NCI-H1417 (cell line): ENCODE measurements at places on chromosomes 4 and X.

DNA sequence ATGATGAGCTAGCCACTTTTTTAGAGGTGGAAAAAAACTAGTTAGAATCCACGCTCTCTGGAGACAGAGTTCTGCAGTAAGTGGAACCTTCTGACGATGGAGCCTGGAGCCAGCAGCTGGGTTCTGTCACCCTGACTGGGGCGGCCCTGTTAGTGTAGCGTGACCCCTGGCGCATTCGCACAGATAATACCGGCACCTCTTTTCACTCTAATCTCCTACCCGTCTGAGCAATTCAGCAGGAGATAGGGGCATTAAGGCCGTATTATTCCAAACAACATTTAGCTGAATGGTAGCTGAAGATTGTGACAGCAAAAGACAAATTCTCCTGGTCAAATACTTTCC, 292.6 kb downstream of the FBXO8 start:
- DNase-seq: no peak

DNA sequence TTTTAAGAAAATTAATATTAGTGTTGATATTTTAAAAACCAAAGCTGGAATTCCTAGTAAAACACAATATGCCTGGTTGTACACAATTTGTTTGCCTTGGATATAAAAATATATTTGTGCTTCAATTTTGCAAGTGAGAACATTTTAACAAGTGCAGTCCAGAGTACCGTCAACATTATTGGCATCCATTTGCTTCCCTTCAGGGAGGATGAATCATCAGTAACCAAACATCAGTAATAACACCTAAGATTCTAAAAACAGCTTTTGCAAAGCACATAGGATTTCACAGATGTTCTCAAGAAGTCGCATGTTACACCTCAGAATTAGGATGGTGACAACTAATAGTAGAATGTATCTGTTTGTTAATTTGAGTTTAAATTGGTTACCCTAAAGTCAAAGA, 262.6 kb upstream of the BMP3 start:
- no peak for DNase-seq

DNA sequence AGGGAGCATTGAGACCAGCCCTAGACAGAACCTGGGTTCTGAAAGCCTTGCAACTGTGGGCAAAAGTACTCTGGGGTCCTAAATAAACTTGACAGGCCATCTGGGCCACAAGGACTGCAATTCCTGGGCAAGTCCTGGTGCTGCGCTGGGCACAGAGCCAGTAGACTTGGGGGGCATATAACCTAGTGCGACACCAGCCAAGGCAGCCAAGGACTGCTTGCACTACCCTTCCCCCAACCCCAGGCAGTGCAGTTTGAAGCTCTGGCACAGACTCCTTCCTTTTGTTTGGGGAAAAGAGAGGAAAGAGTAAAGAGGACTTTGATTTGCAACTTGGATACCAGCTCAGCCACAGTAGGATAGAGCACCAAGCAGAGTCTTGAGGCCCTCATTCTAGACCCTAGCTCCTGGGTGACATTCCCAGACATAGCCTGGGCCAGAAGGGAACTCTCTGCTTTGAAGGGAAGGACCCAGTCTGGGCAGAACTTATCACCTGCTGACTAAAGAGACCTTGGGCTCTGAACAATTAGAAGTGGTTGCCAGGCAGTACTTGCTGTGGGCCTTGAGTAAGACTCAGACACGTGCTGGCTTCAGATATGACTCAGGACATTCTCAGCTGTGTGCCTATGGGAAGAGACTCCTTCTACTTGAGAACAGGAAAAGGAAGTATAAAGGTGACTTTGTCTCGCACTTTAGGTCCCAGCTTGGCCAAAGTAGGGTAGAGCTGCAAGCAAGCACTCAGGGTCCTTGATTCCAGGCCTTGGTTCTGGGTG, 522.8 kb downstream of the GLUD2 start:
- DNase-seq: no peak

- DNase-seq: no peak
Observed at GRCh38 chr4:167652267-167652666, 418.0 kb upstream of the SPOCK3 start.

GRCh38 chrX:103792916-103793544, 16.4 kb downstream of the PLP1 start:
- DNase-seq: no peak

- DNase-seq: no peak
Observed at GRCh38 chrX:3136161-3136961, 95.1 kb downstream of the ARSF start.

DNA sequence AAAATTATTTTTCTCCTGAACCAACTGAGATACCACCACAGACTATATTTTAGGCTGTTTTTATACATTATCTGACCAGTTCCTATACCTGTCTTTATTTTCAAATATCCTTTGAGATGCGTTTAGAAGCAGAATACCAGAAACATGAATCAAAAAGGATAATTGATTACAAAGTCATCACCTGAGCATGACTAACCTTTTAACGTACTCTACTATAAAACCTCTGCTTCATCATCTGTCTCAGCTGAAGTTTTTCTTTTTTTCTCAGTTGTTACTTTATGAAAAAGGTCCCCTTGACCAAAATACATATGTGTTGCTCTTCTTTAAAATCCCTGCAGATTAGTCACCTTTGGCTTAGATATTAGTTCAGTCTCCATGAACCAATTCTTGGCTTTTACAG, 109.8 kb downstream of the AMMECR1 start:
- peak; percentile 58 for DNase-seq

GRCh38 chrX:123738378-123738940, 5.6 kb upstream of the THOC2 start:
- DNase-seq: no peak

DNA sequence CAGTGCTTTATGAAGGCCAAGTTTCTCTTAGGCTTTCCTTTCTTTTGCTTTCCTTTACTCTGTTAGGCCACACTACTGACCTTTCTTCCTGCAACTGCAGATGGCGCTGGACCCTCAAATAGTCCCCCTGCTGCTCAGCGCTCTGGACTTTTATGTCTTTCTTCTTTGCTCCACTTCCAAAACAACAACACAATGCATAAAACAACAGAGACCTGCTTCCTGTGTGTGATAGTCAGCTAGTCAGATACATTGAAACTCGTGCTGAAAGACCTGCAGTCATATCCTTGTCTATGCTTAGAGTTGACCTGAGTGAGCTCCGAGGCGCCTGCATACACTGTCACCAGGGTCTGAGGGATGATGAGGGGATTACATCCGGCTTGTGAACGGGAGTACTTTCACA, 108.9 kb upstream of the TEX13D start:
- DNase-seq: no peak

DNA sequence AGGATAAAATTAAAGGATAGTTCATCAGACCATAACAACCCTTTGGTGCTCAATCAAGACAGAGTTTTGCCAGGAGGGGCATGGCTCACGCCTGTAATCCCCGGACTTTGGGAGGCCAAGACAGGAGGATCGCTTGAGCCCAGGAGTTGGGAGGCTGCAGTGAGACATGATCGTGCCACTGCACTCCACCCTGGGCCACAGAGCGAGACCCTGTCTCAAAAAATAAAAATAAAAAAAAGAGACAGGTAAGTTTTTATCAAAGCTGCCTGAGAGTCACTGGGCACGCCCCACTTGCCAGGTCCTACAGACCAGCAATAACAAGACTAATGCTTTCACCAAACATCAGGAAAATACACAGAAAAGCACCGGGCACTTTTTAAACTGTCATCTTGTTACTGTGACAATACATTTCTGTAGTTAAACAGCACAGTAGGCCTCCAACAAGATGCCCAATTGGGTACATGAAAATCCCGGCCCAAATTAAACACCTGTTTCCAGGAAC, 765 bp downstream of the CFAP97 start:
- no peak for DNase-seq

- DNase-seq: no peak
Observed at GRCh38 chr4:6368601-6369000, 99.0 kb downstream of the WFS1 start.

- peak; percentile 3 for DNase-seq
Observed at GRCh38 chr4:158863296-158863695, 94.5 kb downstream of the FNIP2 start.

- DNase-seq: no peak
Observed at GRCh38 chr4:30847167-30847566, 127.0 kb downstream of the PCDH7 start.

DNA sequence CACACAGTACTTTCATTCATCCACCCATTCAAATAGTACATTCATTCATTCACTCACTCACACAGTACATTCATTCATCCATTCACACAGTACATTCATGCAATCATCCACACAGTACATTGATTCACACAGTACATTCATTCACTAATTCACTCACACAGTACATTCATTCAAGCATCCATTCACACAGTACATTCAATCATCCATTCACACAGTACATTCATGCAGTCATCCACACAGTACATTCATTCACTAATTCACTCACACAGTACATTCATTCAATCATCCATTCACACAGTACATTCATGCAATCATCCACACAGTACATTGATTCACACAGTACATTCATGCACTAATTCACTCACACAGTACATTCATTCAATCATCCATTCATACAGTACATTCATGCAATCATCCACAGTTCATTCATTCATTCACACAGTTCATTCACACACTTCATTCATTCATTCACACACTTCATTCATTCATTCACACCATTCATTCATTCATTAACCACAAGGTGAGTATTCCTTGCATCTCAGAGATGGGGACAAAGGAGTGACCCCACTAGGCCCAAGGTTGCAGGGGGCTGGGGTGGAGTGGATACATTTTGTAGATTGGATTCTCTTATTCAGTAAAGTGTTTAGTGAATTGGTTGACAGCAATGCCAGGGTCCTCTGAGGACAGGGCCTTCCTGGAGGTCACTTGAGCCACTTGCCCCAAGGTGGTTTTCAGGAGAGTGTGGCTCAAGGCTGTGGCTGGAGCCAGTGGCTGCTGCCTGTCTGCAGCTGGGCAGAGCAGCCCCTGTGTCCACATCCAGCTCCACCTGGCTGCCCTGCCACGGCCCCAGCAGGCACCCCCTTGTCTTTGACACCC, 4.3 kb upstream of the SPON2 start:
- no peak for DNase-seq

DNA sequence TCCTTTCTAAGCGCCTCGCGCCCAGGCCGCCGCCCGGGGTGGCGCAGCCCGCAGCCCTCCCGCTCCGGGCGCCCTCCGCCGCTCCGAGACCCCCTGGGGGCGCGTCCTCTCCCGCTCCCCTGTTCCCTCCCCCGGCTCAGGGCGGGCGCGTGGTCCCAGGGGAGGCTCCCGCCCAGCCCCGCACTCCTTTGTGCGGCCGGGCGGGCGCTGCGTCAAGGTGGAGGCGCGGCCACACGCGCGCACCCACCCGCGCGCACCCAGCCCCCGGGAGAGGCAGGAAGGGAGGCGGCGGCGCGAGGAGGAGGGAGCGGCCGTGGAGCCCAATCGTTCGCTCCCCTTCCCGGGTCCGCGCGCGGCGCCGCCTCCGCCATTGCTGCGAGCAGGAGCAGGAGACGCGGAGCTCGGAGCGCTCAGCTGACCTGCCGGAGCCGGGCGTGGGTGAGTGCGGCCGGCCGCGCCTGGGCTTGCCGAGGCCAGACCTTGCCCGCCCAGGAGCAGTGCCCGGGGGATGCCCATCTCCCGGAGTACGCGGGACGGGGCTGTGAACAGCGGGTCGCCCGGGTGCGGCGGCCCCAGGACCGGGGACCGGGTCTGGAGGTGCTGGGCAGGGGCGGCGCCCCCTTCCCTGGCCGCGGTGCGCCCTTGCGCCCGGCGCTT, at the start of gene NSG1:
Gene NSG1 (plus strand): TSS at position 367 of the 657 bp plus-strand sequence. CDS start 528 bp downstream, outside the sequence.
- DNase-seq: peak; percentile 40

DNA sequence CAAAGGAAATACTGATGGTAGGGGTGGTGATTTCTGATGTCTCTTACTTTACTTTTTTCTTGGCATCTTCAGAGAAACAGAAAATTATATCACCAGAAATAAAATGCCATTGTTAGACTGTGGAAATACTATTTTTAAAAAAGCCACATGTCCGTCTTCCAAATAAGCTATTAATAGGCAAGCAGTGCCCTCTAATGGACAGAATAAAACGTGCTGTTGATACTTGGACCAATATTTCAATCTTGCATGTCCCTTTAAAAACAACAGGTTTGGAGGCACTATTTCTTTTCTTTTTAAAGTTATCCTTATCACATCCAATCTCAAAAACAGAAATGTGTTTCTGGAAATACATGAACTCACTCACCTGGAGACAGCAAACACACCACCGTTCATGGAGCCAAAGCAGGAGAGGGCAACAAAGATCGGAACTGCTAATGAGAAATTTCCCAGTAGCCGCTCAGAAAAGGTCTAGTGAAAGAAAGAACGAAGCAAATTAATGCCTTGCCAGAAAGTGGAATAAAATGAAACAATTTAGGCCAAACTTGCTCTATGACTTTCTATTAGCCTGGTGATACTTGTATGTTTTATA, 59.2 kb downstream of the SLC7A11 start:
- DNase-seq: peak; percentile 48

GRCh38 chr4:67325791-67326190, 219.5 kb downstream of the CENPC start:
- DNase-seq: no peak

DNA sequence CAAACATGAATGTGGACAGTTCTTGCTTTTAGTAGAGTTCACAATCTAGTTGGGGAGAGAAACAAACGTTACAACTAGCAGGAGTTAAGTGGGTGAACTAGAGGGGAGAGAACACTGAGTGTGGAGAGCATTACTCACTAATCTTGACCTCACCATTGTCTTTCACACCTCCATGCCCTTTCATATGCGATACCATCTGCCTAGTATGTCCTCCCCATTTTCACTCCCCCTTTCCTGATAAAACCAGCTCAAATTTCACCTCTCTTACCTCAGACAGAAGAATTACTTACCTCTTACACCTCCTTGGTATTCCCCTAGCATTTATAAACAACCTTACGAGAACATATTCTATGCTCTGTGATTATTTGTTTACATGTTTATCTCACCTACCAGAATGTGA, 53.6 kb downstream of the LAS1L start:
- DNase-seq: no peak

GRCh38 chr4:42151568-42152506, 618 bp downstream of the BEND4 start:
- peak; percentile 81 for DNase-seq

- no peak for DNase-seq
Observed at GRCh38 chrX:115939070-115939469, 231.5 kb upstream of the AGTR2 start.
